ENCODE measurements at places on chromosomes 1 and 21.
A peak's percentile ranks its signal among the peaks of the same experiment; 100 is the strongest.

- DNase-seq = peak; percentile 85
These were observed 211.7 kb upstream of the PTGFR start for GRCh38 chr1:78279051-78279450.

DNA sequence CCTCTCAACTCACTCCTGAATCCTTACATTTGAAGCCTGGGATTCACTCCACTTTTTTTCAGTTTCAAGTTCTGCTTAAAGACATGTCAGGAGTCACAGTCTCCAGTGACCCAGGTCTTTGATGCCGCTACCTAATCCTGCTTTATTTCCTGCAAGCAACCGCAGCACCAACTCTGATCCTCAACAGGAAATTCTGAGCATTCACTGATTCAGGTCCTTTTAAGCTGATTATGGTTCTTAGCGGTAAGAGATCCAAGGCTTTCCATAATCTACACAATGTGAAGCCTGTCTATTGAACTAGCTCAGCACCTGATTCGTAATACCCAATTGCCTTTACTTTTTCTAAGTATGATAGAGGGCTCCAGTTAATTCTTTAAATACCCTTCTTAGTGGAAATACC is 43.7 kb upstream of the PIGC start:
- no peak for DNase-seq

DNA sequence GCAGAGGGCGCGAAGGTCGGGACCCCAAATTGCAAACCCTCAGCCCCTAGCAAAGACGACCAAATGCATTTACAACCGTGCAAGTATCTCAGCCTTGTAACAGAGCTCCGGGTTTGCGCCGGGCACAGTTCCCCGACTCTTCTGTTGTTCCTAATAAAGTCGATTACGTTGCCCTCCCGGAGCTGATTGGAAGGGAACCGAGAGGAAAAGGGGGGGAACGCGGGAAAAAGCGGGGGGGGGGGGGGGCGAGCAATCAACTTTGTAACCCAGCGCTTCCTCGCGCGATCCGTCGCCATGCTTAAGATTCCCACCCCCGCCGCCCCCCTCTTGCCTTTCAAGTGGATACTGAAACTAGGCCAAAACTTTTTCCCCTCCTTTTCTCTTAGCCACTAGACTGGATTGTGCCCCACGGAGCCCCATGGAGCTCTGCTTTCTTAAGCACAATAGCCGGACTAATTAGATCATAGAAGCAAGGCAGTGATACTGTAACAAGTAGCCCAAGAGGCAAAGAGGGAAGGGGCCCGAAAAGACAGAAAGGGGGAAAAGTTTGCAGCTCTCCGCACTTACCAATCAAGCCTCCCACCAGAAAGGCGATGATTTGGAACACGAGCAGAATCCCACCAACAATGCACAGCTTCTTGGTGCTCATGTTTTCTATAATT is 565 bp downstream of the WLS start:
- peak; percentile 76 for DNase-seq

GRCh38 chr21:43339668-43340067 is 87.3 kb downstream of the SIK1 start:
- no peak for DNase-seq

GRCh38 chr1:189675712-189676244 is 801.9 kb downstream of the BRINP3 start:
- DNase-seq = no peak

- peak; percentile 41 for DNase-seq
These were observed 23.3 kb upstream of the ST6GALNAC5 start for GRCh38 chr1:76843821-76844464.

- no peak for DNase-seq
These were observed 84.3 kb downstream of the OLFML3 start for GRCh38 chr1:114063544-114063943.

DNA sequence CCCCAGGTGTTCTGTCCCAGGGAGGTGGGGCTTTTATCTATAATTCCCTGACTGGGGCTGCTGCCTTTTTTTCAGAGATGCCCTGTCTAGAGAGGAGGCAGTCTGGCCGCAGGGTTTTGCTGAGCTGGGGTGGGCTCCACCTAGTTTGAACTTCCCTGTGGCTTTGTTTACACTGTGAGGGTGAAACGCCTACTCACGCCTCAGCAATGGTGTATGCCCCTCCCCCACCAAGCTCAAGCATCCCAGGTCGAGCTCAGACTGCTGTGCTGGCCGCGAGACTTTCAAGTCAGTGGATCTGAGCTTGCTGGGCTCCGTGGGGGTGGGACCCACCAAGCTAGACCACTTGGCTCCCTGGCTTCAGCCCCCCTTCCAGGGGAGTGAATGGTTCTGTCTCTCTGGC is 124.3 kb downstream of the CENPF start:
- no peak for DNase-seq

GRCh38 chr1:93980320-93981273 is 71.4 kb upstream of the GCLM start:
- peak; percentile 35 for DNase-seq

DNA sequence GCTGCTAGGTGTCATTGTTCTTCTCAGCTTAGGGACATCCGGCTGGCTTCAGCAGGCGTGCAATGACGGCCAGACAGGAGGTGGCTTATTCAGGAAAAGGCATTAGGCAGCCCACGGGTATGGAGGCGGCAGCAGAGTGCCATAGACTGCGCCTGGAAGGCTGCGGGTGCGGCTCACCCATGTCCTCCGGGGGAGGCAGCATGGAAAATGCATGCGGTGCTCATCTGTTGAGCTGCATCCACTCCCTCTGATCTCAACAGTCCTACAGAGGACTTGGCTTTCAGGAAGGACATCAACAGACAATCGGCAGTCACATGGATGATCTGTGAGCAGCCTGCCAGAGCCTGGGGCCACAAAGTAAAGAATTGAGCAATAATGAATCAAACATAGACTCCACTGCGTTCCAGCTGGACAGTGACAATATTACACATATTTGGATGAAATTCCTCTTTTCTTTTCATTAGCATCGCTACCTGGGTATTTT is 42.9 kb downstream of the UMODL1 start:
- peak; percentile 81 for DNase-seq
